ENCODE measurements at places on chromosomes 6 and 20.

- no peak for DNase-seq
These were observed 773 bp upstream of the EPB41L2 start for GRCh38 chr6:131063764-131064272.

GRCh38 chr6:118886641-118887040, 7.3 kb upstream of the ASF1A start:
- DNase-seq = no peak

- DNase-seq = no peak
These were observed 96.9 kb downstream of the NCR2 start for GRCh38 chr6:41432280-41432679.

DNA sequence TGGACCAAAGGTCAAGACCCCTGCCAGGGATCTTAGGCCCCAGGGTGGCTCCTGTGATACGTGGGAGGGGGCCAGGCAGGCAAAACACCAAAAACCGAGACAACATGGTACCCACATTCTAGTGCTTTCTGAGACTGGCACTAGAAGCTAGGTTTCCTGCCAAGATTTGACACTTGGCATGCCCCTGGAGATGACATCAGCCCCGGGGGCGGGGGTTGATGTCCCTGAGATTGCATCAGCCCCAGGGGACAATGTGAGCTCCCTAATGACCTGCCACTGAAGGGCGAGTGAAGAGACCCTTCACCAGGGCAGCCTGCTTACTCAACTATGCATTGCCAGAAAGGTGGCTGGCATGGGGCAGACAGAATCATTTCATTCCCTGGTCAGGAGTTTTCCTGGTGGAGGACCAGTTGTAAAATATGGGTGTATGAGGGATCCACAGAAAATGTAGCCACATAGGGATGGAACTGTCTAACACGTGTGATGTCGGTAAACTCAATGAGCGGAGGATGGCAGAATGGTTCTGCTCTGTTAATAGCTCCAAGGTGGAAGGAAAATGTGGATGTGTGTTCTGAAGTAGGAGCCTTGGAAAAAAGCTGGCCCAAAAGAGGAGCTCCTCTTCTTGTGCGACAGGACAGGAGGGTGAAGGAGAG, 219.7 kb downstream of the UNC5CL start:
- DNase-seq = no peak

DNA sequence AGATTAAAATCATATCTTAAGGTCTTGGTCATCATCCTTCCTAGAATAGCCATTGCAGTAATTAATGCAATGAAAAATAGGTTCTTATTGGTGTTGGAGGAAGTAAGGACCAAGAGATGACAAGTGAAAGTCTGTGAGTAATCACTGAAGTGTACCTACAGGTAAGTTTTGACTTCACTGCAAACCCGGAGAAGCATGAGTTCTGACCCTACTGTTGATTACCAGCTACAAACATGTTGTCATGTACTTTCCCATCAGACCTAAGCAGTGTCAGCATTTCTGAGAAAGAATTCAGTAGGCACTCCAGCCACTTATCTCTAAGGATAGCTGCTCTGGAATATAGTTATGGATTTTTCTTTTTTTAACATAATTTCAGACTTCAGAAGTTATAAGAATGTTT, 280.9 kb downstream of the ZFAND3 start:
- no peak for DNase-seq

- peak; percentile 32 for DNase-seq
These were observed 218.5 kb downstream of the LY86 start for GRCh38 chr6:6806844-6807518.

GRCh38 chr20:12925863-12926793, 82.6 kb upstream of the SPTLC3 start:
- DNase-seq = no peak

DNA sequence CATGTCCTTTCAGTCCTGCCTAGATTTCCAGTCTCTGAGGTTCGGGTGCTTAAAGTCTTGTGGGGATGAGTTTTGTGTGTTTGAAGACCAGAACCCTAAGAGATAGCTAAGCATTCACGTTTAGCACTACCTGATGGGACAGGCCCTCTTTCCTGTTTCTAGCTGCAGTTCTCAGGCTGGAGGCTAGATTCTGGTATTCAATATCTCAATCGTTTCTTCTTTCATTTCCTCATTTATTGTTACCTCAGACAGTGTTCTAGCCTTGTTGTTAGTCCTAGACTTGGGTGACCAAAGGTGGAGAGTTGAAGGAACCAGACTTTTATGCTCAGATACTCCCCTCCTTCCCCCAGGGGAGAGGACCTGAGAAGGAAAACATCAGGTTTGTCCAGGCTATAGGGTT, 16.8 kb downstream of the CEP250 start:
- DNase-seq = no peak

- DNase-seq = peak; percentile 44
These were observed 123.1 kb downstream of the RPS12 start for GRCh38 chr6:132937466-132937906.

- no peak for DNase-seq
These were observed 29.3 kb downstream of the PPARD start for GRCh38 chr6:35371494-35372262.

DNA sequence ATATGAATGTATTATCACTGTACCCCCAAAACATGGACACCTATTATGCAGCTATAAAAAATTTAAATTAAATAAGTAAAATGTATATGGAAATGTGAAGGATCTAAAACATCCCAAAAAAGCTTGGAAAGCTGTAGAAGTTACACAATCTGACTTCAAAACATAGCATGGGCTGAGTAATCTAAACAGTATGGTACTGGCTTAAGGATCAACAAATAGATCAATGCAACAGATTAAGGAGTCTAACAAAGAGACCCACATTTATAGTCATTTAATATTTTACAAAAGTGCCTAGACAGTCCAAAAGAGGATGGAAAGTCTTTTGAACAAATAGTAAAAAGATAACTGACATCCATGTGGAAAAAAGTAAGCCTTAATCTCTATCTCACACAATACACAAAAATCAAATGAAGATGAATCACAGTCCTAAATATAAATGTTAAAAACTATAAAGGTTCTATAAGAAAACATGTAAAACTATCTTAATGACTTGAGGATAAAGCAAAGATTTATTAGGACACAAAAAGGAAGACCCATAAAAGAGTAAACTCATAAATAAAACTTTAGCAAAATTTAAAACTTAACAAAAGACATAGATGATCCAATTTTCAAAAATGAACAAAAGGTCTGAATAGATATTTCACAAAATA, 46.8 kb downstream of the RANBP9 start:
- DNase-seq = no peak

- no peak for DNase-seq
These were observed 640 bp downstream of the SAYSD1 start for GRCh38 chr6:39114388-39114703.

DNA sequence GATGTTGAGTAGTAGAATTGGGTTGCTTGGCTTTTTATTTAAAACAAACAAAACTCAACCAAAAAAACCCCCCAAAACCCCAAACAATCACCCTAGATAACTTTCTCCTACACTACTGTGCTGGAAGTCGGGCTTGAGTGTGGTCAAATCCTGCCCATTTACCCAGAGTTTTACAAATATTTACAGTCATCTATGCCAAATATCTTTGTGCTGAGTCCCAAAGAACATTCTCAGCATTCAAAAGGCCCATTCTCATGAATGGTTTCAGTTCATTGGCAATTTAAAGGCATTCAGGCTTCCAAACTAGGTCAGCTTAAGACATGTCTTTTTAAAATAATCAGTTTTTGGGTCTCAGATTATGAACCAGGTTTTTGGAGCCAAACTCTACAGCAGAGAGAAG, 1.8 kb downstream of the RNF144B start:
- peak; percentile 53 for DNase-seq

- no peak for DNase-seq
These were observed 111.1 kb downstream of the FOXO3 start for GRCh38 chr6:108671790-108672189.

GRCh38 chr20:57735831-57736737, 26.3 kb upstream of the PMEPA1 start:
- no peak for DNase-seq

DNA sequence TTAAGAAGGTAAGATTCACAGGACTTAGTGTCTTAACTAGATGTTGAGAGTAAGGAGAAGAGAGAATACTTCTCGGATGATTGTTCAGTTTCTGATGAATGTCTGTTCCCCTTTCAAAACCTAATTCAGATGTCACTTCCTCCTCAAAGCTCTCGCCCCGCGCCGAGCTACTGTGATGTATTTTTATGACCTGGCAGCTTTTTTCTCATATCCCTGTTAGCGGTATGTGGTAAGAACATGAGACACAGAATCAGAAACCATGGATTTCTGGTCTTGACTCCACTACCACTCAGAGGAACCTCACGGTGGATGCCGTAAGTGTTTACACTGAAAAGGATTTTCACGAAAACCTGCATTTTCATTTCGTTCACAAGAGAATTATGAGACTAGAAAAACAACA, 48.4 kb downstream of the CEP43 start:
- no peak for DNase-seq

- no peak for DNase-seq
These were observed 120.9 kb upstream of the SLC2A12 start for GRCh38 chr6:134173366-134173725.

DNA sequence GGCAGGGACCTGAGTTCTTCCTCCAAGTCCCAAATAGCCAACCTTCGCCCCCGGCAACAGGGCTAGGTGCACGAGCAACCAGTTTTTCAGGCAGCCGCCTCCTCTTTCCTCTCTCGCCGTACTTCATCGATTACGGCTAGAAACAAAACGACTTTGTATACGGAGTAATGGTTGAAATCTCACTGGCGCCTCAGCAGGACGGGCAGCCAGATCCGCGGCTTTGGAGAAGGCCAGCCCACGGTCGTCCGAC, 333 bp upstream of the SMIM13 start:
- no peak for DNase-seq

- peak; percentile 83 for DNase-seq
These were observed 82.9 kb downstream of the RPP40 start for GRCh38 chr6:4920914-4921410.

DNA sequence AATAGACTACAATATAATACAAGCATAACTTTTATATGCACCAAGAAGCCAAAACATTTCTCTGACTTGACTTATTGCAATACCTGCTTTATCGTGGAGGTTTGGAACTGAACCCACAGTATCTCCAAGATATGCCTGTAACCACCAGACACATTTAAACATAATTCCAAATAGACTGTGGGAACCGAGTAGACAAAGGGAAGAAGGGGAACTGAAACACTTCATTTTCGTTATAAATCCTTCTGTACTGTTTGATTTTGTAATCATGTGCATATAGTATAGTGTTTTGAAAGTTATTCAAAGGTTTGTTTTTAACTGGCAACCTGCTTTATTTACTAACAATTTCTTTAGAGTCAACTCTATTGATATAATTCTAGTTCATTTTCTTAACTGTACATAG, 154.9 kb upstream of the BEND6 start:
- DNase-seq = no peak

DNA sequence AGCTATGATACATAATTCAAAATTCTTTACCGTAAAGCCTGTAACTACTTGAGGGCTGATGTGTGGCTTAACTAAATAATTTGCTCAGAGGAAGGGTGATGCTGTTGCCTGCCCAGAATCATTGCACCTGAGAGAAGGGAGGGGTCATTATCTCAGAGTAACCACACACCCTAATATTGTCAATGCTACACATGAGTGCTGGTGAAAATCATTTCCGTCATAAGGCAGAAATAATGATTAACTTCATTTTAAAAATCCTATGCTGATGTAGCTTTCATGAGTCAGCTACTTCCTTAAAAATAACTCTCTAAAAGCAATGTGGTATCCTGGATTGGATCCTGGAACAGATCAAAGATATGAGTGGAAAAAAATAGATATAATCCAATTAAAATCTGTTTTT, 146.4 kb upstream of the FAM83B start:
- DNase-seq = no peak

GRCh38 chr6:105591053-105591452, 188.2 kb upstream of the PREP start:
- DNase-seq = peak; percentile 85

- DNase-seq = peak; percentile 95
These were observed 47.2 kb downstream of the TRERF1 start for GRCh38 chr6:42404484-42404883.

DNA sequence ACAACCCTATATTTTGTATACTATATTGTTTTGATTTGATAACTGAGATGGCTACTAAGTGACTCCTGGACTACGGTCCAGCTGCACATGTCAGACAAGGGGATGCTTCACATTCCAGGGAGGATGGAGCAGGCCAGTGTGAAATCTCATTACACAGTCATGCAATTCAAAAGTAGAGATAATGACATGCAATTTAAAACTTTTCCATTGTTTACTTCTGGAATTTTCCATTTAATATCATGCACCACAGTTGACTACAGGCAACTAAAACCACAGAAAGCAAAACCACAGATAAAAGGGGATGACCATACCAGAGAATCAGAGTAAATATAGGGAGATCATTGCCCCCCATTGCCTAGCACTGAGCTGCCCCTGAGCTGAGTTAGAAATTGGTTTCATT, 366.4 kb downstream of the BTBD9 start:
- DNase-seq = no peak

GRCh38 chr6:146972546-146972945, 231.7 kb upstream of the STXBP5 start:
- DNase-seq = peak; percentile 8

DNA sequence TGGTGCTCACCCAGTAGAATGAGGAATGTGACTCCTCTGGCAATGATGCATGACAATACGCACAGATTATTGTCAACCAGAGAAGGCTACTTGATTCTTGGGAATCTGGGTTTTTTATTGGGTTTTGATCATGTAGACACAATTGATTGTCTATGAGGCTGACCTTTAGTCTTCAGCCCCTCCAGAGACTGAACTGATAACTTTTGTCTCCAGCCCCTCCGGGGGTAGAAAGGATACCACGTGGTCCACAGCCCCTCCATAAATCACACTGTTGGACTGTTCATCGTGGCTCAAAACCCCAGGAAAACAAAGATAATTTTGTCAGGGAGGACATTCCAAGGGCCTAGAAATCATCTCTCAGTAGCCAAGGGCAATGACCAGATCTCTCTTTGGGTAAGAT, 57.5 kb upstream of the ADGRF5 start:
- DNase-seq = no peak

DNA sequence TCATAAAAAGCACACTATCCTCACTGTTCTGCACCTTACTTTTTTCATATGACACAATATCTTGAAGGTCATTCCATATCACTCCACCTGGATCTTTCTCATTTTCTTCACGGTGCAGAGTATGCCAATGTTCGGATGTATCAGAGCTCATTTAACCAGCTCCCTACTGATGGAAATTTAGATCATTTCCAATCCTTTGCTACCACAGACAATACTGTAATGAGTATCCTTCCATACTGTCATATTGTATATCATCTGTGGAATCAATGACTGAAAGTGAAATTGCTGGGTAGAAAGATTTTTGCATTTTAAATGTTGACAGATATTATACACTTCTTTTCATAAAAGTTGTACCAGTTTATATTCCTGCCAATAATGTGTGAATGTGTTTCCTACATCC, 2.2 kb upstream of the RAB44 start:
- DNase-seq = no peak

- no peak for DNase-seq
These were observed 58.0 kb downstream of the DTD1 start for GRCh38 chr20:18645851-18646250.

- DNase-seq = peak; percentile 20
These were observed 19.1 kb downstream of the SCP2D1 start for GRCh38 chr20:18832546-18833200.

- DNase-seq = peak; percentile 72
These were observed 111.5 kb downstream of the ARHGAP18 start for GRCh38 chr6:129598244-129599187.

Measured in HT1080 (cell line).